ENCODE measurements at places on chromosomes 5 and 9. TPM values are rescaled to one million over a fixed set of nuclear protein-coding genes. Genes with fewer than 3 reads are reported as not detected.

DNA sequence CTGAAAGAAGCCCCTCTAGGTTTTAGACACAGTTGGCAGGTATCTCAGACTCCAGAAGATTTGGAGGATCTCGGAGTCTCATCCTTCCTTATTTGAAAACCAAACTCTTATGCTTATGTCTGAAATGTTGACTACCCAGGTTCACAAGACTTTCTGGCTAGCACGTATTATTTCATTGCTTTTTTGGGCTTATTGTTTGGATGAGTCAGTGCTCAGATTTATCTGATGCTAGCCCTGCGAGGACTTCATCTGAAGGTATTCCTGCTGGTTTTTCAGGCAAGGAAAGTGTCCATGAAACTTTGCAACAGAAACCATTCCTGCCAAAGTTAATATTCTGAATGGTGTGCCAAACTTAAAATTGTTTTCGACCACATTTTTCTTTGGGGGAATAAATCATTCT lies 8.5 kb downstream of the OSTF1 start:
- no peak for DNase-seq

Gene FCN2
- not detected for total RNA-seq

Gene TAF11L5
- total RNA-seq: not detected

Gene ACOT12
- total RNA-seq: not detected

DNA sequence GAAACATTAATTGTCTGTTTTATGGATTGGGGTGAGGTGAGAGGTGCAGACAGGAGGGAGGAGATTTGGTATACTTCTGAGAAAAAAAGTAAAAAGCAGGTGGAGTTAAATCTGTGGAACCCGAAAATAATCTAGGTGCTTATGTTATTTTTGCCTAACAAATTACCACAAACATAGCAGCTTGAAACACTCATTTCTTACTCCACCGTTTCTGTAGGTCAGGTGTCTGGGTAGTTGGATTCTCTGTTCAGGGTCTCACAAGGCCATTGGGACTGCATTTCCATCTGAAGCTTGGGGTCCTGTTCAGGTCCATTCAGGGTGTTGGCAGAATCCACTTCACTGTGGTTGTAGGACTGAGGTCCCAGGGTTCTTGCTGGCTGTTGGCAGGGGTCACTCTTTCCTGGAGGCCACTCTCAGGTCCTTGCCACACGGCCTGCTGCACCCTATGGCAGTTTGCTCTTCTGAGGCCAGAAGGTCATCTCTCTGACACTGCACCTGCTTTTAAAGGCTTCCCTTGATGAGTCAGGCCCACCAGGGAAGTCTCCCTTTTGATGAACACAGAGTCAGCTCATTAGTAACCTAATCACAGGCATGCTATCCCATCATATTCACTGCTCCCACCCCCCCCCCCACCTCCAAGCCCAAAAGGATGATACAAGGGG lies 82.2 kb downstream of the TRIO start:
- no peak for DNase-seq
